ENCODE measurements at places on chromosomes 4 and X.

- DNase-seq, result peak; percentile 53
Measured at GRCh38 chr4:56757821-56758411, 63.6 kb downstream of the SPINK2 start.

- DNase-seq, result no peak
Measured at GRCh38 chr4:111957997-111958396, 187.3 kb upstream of the FAM241A start.

GRCh38 chr4:101792056-101792590 is 1.6 kb downstream of the BANK1 start:
- no peak for DNase-seq

DNA sequence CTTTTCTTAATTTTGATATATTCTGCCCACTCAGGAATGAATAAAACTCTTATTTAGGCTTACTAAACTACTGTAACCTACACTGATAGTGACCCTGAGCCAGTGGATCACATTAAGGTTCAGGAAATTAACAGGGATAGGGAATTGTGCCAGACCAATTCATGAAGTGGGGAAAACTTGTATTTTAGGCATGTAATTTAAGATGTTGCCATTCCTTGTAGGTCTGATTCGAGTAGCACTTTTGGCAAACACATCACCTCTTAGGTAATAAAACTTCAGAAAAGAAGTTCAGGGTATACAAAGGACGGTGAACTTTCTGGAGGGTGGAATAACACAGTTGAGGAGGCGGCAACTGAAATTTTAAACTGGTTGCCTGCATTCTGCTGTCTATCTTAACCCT is 54.9 kb downstream of the MND1 start:
- no peak for DNase-seq

DNA sequence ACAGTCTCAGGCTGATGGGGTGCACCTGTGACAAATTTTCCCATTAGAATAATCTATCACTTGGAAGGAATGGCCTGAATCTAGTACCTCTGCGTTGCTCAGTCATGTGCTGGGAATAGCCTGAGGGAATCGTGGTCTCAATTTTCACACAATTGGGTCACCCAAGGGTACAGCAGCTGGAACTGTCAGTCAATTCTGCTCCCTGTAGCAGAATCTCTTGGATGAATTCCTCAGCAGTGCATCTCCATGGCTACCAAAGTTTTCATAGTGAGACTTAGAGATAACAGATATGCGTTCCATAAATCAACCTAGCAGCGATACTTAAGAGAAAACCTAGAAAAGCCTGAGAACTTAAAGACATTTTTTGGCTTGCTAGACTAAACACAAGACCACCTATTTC is 288.7 kb upstream of the CTSO start:
- DNase-seq, result no peak

DNA sequence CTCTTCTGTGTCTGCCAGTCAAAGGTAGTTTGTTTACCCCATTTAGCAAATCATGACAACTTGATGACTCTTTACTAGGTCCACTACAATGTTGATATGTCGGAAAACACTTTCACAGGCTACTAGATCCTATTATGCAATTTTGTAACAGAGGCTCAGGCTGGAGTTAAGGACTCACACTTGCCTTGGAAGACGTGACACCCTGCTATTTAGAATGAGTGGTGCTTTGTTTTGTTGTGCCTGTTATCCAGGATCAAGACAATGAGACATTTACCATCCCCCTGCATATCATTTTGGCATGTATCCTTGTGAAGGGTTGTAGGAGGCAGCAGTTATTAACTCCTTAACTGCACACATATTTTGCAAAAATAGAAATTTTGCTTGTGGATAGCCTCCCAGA is 263.7 kb downstream of the IL1RAPL1 start:
- no peak for DNase-seq

- DNase-seq, result peak; percentile 70
Measured at GRCh38 chrX:1248331-1249061, 20.1 kb upstream of the CSF2RA start.

GRCh38 chr4:113294908-113295307 is 245.5 kb downstream of the ANK2 start:
- DNase-seq, result no peak

- no peak for DNase-seq
Measured at GRCh38 chrX:120428309-120428708, 40.8 kb downstream of the LAMP2 start.

GRCh38 chr4:86970447-86971354 is 35.9 kb downstream of the AFF1 start:
- DNase-seq, result no peak

DNA sequence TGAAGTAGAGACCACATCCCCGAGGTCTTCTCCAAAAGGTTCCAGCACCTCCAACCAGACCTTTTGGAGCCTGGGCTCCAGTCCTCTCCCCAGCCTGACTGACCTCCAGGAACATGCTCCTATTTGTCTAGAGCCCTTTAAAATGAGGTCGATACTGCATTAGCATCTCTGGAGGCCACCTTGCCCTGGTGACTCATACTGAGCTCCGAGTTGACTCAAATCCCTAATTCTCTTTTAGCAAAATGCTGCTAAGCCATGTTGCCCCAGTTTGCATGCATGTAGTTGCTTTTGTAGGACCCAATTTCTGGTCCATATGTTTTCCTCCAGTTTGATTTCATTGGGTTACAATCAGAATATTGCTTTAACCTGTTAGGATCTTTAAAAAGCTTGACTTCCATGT is 43.5 kb upstream of the CITED1 start:
- no peak for DNase-seq

- no peak for DNase-seq
Measured at GRCh38 chr4:158738866-158739265, 15.7 kb upstream of the PPID start.

GRCh38 chr4:158018221-158018830 is 154.5 kb downstream of the GASK1B start:
- DNase-seq, result no peak

DNA sequence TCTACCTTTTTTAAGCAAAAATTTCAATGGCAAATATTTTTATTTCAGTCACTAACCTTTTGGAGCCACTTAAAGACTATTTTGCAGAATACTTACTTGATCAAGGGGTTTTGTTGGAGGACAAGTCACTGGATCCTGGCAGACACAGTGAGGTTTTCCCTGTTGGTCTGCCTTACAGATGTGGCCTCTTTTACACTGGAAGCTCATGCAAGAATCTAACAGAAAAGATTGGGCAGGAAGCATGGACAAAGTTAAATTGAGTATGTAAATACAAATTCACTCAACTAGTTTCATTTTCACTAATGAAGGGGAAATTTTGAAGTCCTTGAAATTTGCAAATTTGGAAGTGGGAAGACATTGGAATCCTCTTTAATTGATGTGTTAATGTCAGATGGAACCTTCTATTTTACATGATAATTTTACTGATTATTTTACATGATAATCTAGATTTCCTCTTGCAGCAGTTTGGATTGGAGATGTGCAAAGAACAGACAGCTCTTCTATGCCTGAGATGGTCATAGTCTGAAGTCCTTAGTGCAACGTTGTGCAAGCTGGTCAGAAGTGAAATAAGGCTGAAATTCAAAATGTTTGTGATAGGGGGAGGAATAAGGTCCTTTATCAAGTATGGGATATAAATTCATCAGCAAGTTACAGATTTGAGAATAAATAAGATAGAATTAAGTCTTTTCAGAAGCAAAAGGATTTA is 38.4 kb downstream of the SPARCL1 start:
- no peak for DNase-seq

GRCh38 chr4:119707336-119707735 is 78.7 kb upstream of the PDE5A start:
- no peak for DNase-seq

GRCh38 chr4:187478292-187479140 is 517.1 kb upstream of the ZFP42 start:
- DNase-seq, result no peak

- DNase-seq, result no peak
Measured at GRCh38 chr4:84985952-84986351, 19.5 kb upstream of the WDFY3 start.

DNA sequence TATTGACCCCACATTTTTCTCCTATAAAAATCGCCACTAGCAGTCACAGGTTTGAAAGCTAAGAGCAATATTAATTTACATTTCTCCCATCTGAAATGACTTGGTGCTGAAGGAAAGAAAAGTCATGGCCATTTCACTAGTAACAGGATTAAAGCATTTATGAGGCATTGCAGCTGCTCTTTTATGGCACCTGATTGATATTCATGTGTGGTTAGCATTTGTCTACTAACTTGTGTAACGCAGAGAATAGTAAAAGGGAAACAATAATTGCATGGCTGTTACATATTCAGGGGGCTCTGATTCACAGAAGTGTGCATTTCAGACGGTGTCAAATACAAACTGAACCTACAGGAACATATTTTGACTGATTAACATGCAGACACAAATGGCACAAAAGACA is 5.2 kb downstream of the PCDH19 start:
- DNase-seq, result no peak

DNA sequence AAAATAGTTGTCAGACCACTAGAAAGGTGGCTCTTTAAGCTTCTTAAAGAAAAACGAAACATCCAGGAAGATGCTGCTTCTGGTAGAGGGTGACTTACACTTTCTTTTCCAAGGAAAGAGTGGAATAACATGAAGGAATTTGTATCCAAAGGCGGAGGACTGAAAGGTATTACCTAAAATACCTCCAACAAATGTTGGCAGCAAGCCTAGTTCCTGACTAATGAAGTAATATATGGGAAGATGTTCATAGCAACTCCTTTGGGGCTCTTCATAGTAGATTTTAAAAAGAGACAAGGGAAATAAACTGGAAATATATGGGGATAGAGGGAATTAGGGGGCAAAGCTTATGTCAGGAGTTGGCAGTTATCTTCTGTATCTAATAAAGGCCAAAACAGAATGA is 116.2 kb downstream of the AASDH start:
- DNase-seq, result no peak

- DNase-seq, result no peak
Measured at GRCh38 chr4:47451657-47452056, 11.8 kb downstream of the COMMD8 start.

- peak; percentile 20 for DNase-seq
Measured at GRCh38 chr4:33924239-33924638, 2320.1 kb downstream of the ARAP2 start.

- DNase-seq, result no peak
Measured at GRCh38 chrX:34528081-34528480, 129.0 kb downstream of the TMEM47 start.
